HepG2 (cell line): ENCODE measurements at places on chromosomes 5 and 9.

- peak; percentile 53 for DNase-seq
Measured at GRCh38 chr5:100595152-100595811, 60.1 kb downstream of the FAM174A start.

DNA sequence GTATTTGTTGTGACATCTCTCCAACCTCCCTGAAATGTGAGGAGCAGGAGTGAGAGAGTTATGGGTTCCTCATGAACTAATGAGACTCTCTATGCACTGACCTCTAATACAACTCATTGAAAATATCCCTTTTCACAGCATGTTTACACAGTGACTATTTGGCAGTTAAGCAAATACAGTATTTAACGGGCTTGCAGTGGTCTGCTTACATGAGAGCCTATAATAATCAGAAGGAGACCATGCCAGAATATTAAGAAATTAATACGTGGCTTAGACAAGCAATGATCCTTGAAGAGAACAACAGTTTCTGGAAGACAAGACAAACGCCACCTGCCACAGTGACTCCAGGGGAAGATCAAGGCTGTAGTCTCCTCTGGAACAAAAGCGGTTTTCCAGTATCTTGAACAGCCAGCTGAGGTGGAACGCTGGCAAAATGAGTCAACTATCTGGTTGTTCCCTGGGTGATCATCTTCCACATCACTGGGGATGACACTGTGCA is 424.5 kb downstream of the DMAC1 start:
- no peak for DNase-seq

- no peak for DNase-seq
Measured at GRCh38 chr5:6088706-6089105, 289.6 kb downstream of the MED10 start.

DNA sequence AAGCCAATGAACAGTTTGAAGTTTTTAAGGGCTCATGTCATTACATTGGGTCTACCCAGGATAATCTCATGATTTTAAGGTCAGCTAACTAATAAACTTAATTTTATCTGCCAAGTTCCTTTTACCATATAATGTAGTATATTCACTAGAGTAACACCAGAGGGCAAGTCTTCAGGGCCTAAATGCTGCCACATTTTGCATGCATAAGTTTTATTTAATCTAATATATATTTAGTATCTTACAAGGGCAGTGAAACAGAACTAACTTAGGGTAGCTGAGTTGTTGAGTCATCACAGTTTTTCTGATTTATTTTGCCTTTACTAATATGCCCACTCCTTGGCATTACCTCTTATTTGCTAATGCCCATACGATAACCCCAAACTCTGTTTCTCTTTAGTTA is 8.1 kb upstream of the APC start:
- no peak for DNase-seq

DNA sequence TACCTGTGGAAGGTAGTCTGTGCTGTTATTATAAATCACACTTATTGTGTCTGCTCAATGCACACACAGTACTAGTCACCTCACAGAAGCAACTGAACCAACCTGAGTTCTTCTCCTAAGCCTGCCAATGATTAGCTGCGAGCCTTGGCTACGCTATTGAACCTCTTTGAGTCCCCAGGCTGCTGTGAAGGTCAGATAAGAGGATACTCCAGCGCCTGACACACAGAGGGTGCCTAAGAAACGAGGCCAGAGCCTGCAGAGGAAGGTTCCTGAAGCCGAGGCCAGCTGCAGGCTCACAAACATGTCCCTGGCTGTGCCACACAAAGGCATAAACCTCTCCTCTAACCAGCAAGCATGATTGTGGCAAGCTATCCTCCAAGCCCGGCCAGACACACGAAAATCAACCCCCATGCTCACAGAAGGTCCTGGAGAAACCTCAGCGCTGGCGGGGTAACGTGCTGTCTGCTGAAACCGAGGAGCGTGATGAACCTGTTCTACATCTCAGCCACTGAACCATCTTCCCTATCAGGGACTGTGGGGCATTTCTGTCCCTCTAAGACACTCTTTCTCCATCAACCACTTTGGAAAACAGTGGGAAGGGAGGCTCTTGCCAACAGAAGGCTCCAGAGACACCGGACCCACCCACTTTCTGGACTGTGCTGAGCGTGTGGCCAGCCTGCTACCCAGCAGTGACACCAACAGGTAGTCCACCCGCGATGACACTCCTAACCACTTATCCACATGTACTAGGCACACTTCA is 53.2 kb upstream of the SLC25A51 start:
- DNase-seq = no peak

- DNase-seq = no peak
Measured at GRCh38 chr5:67090040-67090439, 106.6 kb downstream of the CD180 start.

GRCh38 chr5:114238771-114239313 is 123.0 kb upstream of the KCNN2 start:
- no peak for DNase-seq

- DNase-seq = peak; percentile 91
Measured at GRCh38 chr5:124289641-124290311, 456.7 kb downstream of the ZNF608 start.

GRCh38 chr5:179222246-179223017 is 122.8 kb downstream of the ADAMTS2 start:
- no peak for DNase-seq

GRCh38 chr9:4147476-4148230 is 152.2 kb downstream of the GLIS3 start:
- DNase-seq = peak; percentile 34

GRCh38 chr5:102314328-102314727 is 18.2 kb upstream of the SLCO4C1 start:
- DNase-seq = no peak

DNA sequence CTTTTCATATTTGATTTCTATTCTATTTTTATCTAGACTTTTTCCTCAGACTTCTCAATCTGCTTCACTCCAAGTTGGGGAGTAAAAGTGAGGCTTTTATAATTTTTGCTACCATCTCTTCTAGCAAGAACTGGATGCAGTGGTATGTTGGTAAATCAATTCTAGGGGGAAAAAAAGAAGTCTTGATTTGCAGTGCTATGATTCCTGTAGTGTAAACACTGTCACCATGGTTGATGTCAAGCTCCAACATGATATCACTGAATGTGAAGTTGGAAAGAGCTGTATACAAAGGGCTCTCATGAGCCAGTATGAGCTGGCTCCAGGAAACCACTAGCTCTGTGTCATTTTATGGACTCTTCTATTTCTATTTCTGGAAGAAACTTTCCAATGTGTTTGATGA is 439.2 kb downstream of the NTRK2 start:
- no peak for DNase-seq

DNA sequence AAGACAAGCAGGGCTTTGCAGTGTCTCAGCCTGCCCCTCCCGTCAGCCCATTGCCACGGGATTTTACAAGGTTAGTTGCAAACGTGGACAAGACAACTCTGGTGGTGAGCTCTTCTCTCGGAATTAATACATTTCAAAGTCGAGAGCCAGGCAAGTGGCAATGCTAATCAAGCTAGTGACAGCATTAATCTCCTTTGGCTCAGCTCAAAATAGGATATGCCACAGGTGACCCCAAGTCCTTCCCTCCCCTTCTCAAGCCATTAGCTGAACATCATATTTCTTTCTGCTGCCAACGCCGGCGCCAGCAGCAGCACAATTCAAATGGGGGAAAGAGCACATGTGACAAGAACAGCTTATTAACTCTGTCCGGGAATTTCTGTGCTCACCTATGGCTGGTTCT is 190.1 kb downstream of the ATPSCKMT start:
- no peak for DNase-seq

GRCh38 chr5:144315026-144315425 is 144.4 kb downstream of the KCTD16 start:
- DNase-seq = no peak

DNA sequence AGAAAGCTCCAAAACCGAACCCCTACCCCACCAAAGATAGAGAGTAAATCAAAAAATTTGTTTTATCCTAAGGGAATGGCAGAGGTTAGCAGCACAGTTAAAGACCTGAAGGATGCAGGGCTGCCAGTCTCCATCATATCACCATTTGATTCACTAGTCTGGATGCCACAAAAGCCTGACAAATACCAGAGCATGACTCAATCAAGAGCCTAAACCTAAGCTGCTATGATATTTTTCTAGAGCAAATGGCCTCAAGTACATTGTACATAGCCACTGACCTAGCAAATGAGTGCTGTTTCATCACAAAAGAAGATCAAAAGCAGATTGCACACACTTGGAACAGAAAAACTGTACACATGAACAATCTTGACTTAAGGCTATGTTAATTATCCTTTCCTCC is 48.0 kb downstream of the DPYSL3 start:
- DNase-seq = no peak

DNA sequence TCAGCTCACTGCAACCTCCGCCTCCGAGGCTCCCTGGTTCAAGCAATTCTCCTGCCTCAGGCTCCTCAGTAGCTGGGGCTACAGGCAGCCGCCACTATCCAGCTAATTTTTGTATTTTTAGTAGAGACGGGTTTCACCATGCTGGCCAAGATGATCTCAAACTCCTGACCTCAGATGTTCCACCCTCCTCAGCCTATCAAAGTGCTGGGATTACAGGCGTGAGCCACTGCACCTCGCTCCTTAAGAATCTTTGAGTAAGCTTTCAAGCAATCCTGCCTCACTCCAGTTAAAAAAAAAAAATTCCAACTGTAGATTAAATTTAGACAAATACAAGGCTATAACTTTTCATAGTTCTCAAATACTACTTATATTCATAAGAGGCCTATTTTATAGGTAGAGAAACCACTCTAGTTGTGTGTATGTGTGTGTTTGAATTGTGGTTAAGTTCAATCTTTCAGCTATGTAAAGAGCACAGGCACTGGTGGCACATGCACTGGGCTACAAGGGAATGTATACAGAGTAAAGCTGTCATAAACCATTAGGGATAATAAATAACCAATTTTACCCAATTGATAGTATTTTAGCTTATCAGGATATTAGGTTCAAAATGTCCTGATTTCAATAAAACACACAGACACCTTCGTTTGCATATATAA is 50.6 kb upstream of the RAPGEF6 start:
- no peak for DNase-seq

- DNase-seq = peak; percentile 78
Measured at GRCh38 chr9:82597241-82598203, 465.4 kb downstream of the RASEF start.

DNA sequence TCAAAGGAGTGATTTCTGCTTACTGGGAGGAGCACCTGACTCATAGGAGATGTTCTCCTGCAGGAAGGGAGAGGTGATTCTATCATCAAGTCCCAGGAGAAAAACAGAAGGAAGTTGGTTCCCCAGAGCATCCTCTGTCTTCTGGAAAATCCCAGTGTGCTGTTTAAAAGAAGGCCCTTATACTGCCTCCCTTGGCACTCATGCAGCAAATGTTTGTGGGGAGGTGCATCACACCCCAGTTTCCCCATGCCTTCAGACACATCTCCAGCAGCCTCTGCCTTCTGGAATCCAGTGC is 63.1 kb downstream of the PPARGC1B start:
- DNase-seq = no peak

GRCh38 chr5:38846379-38847011 is 683 bp downstream of the OSMR start:
- DNase-seq = peak; percentile 7

- no peak for DNase-seq
Measured at GRCh38 chr5:179732918-179733771, 523 bp downstream of the MAML1 start.

- no peak for DNase-seq
Measured at GRCh38 chr5:135662683-135663082, 83.9 kb upstream of the CXCL14 start.

DNA sequence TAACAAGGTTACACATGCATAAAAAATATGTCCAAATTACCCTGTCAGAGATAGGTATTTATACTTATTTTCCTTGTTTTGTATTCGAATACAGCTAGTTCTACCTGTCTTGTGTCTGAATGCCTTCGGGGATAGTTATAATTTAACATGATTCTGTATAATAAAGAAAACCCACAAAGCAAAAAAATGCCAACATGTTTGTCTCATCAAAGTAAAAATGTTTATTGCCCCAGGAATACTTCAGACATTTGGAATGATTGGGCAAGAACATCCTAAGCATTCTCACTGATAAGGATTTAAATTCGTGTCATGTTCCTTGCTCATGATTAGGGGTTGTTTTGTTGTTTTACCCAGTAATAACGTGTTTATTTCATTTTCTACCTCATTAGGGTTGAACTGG is 74.5 kb downstream of the DOCK8 start:
- no peak for DNase-seq

- peak; percentile 35 for DNase-seq
Measured at GRCh38 chr9:123861086-123861755, 68.7 kb downstream of the DENND1A start.

DNA sequence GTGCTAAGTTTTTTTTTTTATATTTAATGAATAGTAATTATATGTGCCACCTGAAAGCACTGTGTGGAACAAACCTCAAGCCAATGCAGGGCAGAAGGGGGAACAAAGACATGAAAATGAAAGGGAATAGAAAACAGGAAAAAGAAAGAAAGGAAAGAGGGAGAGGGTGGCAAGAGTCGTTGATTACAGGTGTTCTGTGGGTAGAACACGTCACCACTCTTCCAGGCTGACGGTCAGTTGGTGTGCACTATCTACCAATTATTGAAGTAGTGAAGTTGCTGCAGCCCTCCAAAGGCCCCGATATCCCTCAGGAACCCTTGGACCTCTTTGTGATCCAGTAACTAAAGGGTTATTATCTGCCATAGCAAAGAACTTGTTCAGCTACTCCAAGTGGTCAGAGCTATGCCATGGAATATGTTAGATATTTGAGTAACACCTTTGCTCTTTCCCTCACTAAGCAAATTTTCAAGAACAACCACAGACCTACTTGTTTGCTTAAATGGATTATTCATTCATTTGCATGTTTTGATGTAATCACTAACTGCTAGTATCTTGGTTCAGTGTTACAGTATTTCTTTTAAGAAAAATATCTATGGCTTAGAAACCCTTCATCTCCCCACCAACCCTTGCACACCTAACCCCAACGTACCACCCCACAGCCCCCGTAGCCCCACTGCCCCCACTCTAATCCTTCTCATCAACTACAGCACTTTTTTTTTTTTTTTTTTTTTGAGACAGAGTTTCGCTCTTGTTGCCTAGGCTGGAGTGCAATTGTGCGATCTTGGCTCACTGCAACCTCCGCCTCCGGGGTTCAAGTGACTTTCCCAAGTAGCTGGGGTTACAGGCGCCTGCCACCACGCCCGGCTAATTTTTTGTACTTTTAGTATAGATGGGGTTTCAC is 31.3 kb downstream of the FYB1 start:
- no peak for DNase-seq

GRCh38 chr5:84816746-84817547 is 432.3 kb upstream of the EDIL3 start:
- no peak for DNase-seq

GRCh38 chr5:82811490-82811889 is 265.7 kb downstream of the TMEM167A start:
- no peak for DNase-seq

DNA sequence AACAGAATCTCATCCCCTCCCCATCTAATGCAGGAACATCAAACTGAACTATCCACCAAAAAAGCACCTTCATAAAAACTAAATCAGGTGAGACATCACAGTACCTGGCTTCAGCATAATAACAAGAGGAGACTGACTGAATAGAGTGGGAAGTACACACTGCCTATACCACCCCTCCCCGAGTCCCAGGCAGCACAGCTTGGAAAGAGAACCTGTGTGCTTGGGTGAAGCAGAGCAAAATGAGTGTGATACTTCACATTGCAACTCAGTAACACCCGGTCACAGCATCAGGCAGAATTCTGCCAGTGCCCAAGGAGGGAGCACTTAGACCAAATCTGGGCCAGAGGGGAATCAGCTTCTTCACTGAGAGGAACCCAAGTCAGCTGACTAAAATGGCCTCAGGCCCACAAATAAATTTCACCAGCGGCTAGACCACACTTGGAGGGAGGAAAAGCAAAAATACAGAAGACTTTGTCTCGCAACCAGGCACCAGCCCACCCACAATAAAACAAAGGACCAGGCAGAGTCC is 69.3 kb upstream of the OR2K2 start:
- DNase-seq = no peak

- no peak for DNase-seq
Measured at GRCh38 chr5:81383867-81384266, 10.1 kb downstream of the ACOT12 start.
